Activated naive CD8-positive, alpha-beta T cell treated with anti-CD3 and anti-CD28 coated beads for 36 hours (primary cell): ENCODE measurements at places on chromosomes 6 and 20. TPM values are rescaled to one million over a fixed set of nuclear protein-coding genes. Genes with fewer than 3 reads are reported as not detected.

- DNase-seq: no peak
- no peaks in the 10 kb centered on the region for H3K36me3 ChIP-seq
- peaks cover 8% of the 10 kb centered on the region for H3K27me3 ChIP-seq
- no peak overlapping the region for H3K4me3 ChIP-seq
Observed at GRCh38 chr6:128696691-128697689, 176.6 kb upstream of the PTPRK start.

MRPS18B gene
- total RNA-seq: 116 TPM

ELOVL4 gene
- total RNA-seq: 1.7 TPM

- H3K36me3 ChIP-seq: no peaks in the 10 kb centered on the region
- peaks cover 81% of the 10 kb centered on the region for H3K27me3 ChIP-seq
- peaks cover 24% of the 10 kb centered on the region for H3K4me1 ChIP-seq
- no peak overlapping the region for H3K27ac ChIP-seq
- DNase-seq: peak; percentile 75
Observed at GRCh38 chr20:25865715-25866656, 169.3 kb upstream of the ZNF337 start.

HUS1B gene
- 1.0 TPM for total RNA-seq

DNA sequence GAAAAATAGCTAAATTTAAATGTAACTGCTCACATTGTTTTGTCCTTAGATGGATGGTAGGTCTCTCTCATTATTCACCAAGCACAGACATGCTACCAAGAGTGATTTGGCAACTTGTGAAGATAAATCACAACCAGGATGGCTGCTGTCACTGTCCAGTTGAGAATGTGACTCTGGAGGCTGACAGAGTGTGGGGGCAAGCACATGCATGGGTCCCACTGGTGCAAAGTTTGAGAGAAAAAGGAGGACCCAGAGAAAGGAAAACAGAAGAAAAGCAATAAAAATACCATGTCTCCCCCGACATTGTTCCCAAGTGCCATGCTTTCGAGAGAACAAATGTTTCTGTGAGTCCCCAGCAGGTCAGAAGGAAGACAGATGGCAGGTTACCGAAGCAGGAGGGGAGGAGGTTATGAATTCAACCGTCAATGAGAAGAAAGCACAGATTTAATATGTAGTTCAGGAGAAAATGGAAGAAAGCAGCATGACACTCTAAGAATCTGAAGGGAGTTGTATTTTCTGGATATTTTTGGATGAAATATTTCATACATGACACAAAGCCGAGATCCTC, 73.0 kb upstream of the TSHZ2 start:
- peaks cover 22% of the 10 kb centered on the region for H3K27me3 ChIP-seq
- H3K4me1 ChIP-seq: peaks cover 7% of the 10 kb centered on the region
- no peak for DNase-seq
- H3K27ac ChIP-seq: no peak overlapping the region

FOXQ1 gene
- total RNA-seq: not detected

PCK1 gene
- not detected for total RNA-seq

GRCh38 chr6:150905769-150906168, 40.3 kb downstream of the MTHFD1L start:
- DNase-seq: no peak
- H3K27ac ChIP-seq: no peak overlapping the region
- no peaks in the 10 kb centered on the region for H3K27me3 ChIP-seq
- peaks cover 46% of the 10 kb centered on the region for H3K36me3 ChIP-seq
- H3K4me1 ChIP-seq: no peaks in the 10 kb centered on the region

GRCh38 chr6:143564484-143565017, 53.0 kb upstream of the FUCA2 start:
- no peak for DNase-seq
- H3K36me3 ChIP-seq: no peaks in the 10 kb centered on the region
- H3K4me1 ChIP-seq: no peaks in the 10 kb centered on the region

GABRR1 gene
- total RNA-seq: not detected

GRCh38 chr20:37390891-37391525, 45.1 kb downstream of the SRC start:
- H3K27me3 ChIP-seq: no peaks in the 10 kb centered on the region
- no peak for DNase-seq
- no peak overlapping the region for H3K4me3 ChIP-seq
- H3K36me3 ChIP-seq: no peaks in the 10 kb centered on the region

DNA sequence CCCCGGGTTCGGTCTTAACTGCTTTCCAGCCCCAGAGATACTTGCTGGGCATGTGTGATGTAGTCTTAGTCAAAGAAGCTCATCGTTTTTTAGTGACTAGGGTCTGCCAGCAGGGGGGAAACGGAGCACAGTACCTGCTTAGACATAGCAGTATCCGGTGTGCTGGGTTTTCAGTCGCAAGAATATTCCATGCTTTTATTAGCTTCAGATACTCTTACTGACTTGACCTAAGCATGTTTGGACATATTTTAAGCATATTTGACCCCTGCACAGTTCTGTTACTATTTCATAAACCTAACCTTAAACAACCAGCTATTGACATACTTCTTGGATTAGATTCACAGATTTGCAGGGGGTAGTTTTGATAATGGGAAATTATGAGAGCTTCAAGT, 3.0 kb downstream of the E2F3 start:
- H3K27me3 ChIP-seq: peaks cover 3% of the 10 kb centered on the region
- peak; percentile 66 for DNase-seq
- H3K4me1 ChIP-seq: peaks cover 55% of the 10 kb centered on the region

GRCh38 chr6:157990321-157991066, 8.8 kb downstream of the SYNJ2 start:
- DNase-seq: peak; percentile 29
- peak overlapping the region; percentile 69 for H3K4me3 ChIP-seq
- H3K27me3 ChIP-seq: no peaks in the 10 kb centered on the region
- peaks cover 48% of the 10 kb centered on the region for H3K4me1 ChIP-seq

DNA sequence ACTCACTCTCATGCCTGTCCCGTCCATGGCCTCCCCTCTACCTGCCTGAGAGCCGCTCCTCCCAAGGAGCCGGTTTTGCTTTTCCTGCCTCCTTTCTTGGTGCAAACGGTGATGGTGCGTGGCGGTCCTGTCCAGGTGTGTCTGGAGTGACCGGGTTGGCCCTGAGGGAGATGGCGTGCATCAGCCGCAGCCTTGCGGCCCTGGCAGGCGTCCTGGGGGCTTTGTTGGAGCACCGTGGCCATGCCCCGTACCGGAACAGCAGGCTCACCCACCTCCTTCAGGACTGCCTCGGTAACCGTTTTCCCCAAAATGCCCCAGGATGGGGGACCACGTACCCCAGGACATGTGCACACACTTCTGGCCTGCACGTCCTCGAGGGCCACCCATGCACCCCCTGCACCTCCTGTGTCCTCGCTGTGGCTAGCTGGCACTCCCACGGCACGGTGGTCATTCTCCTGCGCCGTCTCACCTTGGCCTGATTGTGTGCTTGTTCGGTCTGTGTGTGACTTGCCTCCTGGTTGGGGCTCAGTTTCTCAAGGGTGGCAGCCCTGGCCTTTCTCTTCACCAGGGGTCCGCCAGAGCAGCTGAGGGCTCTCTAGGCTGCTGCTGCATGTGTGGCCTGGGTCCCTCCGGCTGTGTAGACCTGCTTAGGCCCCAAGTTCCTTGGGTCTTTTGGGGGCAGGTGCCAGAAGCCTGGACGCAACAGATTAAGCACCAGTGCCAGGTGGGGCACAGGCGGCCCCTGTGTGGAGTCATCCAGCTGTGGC, 36.4 kb downstream of the FRMD1 start:
- H3K27me3 ChIP-seq: peaks cover 7% of the 10 kb centered on the region
- H3K4me3 ChIP-seq: no peak overlapping the region
- no peaks in the 10 kb centered on the region for H3K4me1 ChIP-seq
- H3K27ac ChIP-seq: no peak overlapping the region
- H3K36me3 ChIP-seq: peaks cover 5% of the 10 kb centered on the region
- DNase-seq: no peak

NRN1 gene
- 10.6 TPM for total RNA-seq

- H3K27me3 ChIP-seq: no peaks in the 10 kb centered on the region
- H3K36me3 ChIP-seq: peaks cover 77% of the 10 kb centered on the region
- no peak for DNase-seq
- H3K4me1 ChIP-seq: peaks cover 63% of the 10 kb centered on the region
- no peak overlapping the region for H3K4me3 ChIP-seq
Observed at GRCh38 chr20:31706607-31707257, 15.9 kb downstream of the BCL2L1 start.

DNA sequence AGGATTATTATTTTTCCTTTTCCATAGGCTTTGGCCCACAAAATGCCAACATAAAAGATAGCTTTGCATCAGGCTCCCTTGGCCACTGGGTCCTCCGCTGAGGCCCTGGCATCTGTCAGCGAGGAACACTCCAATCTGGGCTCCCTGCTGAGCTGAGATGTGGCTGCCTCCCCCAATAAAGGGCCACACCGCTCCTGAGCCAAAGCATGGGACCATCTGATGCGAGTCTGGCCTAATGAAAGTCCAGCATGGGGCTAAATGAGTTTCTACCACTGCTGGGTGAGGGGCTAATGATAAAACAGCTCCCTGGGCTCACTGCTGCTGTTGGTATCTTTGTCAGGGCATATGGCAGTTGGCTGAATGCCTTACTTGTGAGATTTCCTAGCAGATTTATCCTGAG, 817.5 kb upstream of the SLC35B3 start:
- no peak for DNase-seq
- no peaks in the 10 kb centered on the region for H3K4me1 ChIP-seq
- no peak overlapping the region for H3K27ac ChIP-seq
- H3K4me3 ChIP-seq: no peak overlapping the region

DNA sequence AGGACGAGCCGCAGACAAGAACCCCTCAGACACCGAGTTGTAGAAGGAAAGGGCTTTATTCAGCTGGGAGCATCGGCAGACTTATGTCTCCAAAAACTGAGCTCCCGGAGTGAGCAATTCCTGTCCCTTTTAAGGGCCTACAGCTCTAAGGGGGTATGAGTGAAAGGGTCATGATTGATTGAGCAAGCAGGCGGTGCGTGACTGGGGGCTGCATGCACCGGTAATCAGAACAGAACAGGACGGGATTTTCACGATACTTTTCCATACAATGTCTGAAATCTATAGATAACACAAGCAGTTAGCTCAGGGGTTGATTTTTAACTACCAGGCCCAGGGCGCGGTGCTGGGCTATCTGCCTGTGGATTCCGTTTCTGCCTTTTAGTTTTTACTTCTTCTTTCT, 226.4 kb upstream of the PLCB4 start:
- no peaks in the 10 kb centered on the region for H3K27me3 ChIP-seq
- no peak overlapping the region for H3K27ac ChIP-seq
- no peaks in the 10 kb centered on the region for H3K36me3 ChIP-seq
- H3K4me3 ChIP-seq: no peak overlapping the region
- H3K4me1 ChIP-seq: no peaks in the 10 kb centered on the region

C6orf141 gene
- total RNA-seq: 0.33 TPM

PTCHD4 gene
- not detected for total RNA-seq

DNA sequence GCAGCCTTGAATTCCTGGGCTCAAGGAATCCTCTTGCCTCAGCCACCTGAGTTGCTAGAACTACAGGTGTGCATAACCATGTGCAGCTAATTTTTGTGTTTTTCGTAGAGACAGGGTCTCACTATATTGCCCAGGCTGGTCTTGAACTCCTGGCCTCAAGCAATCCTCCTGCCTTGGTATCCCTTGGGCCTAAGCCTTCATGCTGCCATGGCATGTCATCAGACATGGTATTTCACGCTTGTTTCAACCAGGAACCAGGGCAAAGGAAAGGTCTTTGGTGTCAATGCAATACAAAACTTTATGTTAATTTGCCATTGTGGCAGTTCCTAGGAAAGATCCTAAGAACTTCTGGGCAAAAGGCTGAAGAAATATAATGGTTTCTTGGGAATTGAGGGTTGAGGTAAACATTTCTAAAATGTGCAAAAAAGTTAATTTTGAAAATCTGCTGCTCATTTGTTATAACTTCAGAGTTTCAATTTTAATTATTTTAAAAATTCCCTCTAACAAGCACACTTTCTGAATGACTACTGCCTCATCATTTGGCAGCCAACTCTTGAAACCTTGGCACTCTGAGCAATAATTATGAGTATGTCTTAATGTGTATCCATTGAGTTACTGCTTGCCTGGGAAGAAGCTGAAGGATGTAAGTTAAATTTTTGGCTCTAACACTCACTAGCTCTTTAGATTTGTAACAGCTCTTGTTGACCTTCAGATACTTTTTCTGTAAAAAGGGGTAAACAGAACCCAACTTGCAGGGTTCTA, 154.1 kb downstream of the GJA10 start:
- H3K27ac ChIP-seq: peak overlapping the region; percentile 87
- H3K4me3 ChIP-seq: no peak overlapping the region
- no peak for DNase-seq
- H3K4me1 ChIP-seq: peaks cover 38% of the 10 kb centered on the region

GRCh38 chr6:87151471-87151780, 3.9 kb upstream of the ZNF292 start:
- no peak for DNase-seq
- peaks cover 19% of the 10 kb centered on the region for H3K4me1 ChIP-seq
- H3K27me3 ChIP-seq: peaks cover 7% of the 10 kb centered on the region
- peaks cover 8% of the 10 kb centered on the region for H3K36me3 ChIP-seq
- peak overlapping the region; percentile 97 for H3K27ac ChIP-seq

SIGLEC1 gene
- not detected for total RNA-seq

DNA sequence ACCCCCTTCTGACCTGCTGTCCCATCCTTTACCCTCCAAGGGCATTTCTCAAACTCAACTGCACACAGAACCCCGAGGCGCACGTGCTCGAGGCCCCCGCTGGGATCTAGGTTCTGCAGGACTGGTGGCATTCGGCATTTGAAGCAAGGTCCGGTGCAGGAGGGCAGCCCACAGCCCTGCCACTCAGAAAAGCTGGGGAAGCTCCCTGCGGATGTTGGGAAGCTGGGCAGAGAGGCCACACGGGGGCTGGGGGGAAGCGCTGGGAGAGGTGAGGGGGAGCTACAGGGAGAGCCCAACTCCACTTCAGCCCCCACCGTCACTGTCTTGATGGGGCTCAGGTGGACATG, 51.2 kb upstream of the SLCO4A1 start:
- no peaks in the 10 kb centered on the region for H3K36me3 ChIP-seq
- peaks cover 26% of the 10 kb centered on the region for H3K27me3 ChIP-seq
- no peak overlapping the region for H3K27ac ChIP-seq
- H3K4me3 ChIP-seq: no peak overlapping the region

SEMG1 gene
- not detected for total RNA-seq

DNA sequence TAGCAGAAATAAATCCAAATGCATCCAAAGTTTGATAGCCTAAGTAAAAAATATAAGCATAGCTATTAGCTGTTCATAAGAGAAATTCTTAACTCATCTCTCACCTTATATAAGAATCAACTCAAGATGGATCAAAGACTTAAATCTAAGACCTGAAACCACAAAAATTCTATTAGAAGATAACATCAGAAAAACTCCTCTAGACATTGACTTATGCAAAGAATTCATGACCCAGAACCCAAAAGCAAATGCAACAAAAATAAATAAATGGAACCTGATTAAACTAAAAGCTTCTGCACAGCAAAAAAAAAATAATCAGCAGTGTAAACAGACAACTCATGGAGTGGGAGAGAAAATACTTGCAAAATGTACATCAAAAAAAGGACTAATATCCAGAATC, 184.3 kb downstream of the TFAP2A start:
- H3K4me3 ChIP-seq: no peak overlapping the region
- H3K4me1 ChIP-seq: no peaks in the 10 kb centered on the region
- no peak for DNase-seq
- H3K27me3 ChIP-seq: no peaks in the 10 kb centered on the region

STX11 gene
- total RNA-seq: 39.0 TPM

- H3K36me3 ChIP-seq: no peaks in the 10 kb centered on the region
- H3K4me3 ChIP-seq: no peak overlapping the region
- H3K27ac ChIP-seq: no peak overlapping the region
- H3K4me1 ChIP-seq: no peaks in the 10 kb centered on the region
- no peak for DNase-seq
Observed at GRCh38 chr6:93580446-93580845, 161.1 kb upstream of the EPHA7 start.

- peak; percentile 50 for DNase-seq
- no peak overlapping the region for H3K4me3 ChIP-seq
- peaks cover 35% of the 10 kb centered on the region for H3K4me1 ChIP-seq
- peaks cover 12% of the 10 kb centered on the region for H3K27me3 ChIP-seq
- peaks cover 3% of the 10 kb centered on the region for H3K36me3 ChIP-seq
Observed at GRCh38 chr20:53146201-53146891, 174.2 kb downstream of the TSHZ2 start.

HELZ2 gene
- total RNA-seq: 22.2 TPM
